Brain microvascular endothelial cell (primary cell): ENCODE measurements at places on chromosomes 11 and 22.

DNA sequence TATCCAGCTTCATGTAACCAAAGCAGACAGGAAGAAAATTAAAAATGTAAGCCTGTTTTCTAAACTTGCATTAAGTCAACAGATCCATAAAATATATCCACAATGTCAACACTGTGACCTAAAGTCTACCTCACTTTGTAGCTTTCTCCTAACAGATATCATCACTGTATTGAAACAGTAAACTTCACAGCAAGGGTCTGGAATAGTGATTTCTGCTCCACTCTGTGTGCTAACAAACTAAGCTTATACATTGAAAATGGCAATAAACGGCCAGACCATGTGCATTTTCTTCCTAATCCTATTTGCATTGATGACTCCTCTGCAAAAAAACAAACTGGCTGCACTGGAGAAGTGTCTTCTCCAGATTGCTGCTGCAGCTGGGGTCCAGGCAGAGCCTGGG is 26.8 kb downstream of the CADM1 start:
- no peak for DNase-seq

- DNase-seq = no peak
Observed at GRCh38 chr11:116697639-116698038, 75.1 kb downstream of the BUD13 start.

DNA sequence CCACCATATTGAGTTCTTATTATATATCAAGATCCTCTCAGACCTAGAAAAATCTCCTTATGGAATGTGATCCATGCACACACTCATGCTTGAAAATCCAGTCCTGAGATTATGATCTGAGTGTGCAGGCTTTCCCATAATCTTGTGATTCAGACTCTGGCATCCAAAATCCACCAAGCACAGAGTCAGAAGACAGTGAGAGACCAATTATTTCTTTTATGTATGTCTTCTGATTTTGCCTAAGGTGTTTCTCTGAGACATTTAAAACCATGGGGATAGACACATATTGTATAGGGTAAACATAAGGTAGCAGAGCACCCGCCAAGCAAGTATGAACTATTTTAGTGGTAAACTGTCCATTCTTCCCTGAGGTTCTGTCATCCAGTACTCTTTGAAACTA is 52.0 kb upstream of the MMP13 start:
- no peak for DNase-seq

DNA sequence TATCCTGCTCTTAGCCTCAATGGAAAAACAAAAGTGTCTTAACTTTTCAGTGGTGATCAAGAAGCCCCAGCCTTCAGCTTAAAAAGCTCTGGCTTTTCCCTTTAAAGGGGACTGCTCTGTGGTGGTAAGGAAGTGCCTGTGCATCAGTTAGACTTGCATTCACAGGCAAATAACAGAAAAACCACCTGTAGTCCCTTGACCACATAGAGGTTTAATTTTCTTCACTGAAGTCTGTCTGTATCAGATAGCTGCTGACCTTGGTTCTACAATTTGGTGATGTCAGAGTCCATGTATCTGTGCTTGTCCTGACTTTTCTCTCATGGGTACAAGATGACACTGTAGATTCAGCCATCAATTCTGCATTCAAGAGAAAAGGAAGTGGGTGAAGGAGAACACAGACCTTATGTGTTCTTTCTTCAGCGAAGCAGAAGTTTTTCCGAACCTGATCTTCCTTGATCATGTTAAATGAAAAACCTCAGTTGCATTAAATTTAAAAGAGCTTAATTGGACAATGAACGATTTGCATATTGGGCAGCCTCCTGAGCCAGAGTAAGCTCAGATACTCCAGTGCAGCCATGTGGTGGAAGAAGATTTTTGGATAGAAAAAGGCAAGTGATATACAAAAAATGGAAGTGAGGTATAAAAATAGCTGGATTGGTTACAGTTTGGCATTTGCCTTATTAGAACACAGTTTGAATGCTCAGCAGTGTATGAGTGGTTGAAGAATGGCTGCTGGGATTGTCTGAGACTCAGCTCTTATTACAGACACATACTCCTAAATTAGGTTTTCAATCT is 43.2 kb upstream of the RDX start:
- DNase-seq = no peak

- no peak for DNase-seq
Observed at GRCh38 chr11:119865661-119866156, 136.7 kb upstream of the NECTIN1 start.
